ENCODE measurements at places on chromosomes 1 and 21.

DNA sequence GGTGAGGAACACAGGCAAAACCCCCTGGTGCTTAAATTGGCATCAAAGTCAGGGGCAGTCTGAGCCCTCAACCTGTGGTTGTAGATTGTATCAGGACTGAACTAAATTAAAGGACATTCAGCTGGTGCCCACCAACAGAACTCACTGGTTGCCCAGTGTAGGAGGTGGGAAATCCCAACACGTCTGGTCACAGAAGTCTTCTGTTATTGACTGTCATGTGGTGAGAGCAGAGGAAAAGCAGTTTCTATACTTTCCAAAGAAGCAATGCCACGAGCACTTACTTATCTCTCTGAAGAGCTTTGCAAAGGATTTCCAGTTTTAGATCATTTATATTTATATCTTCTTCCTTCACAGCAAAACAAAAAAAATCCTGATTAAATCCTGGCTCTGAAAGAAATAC lies 15.0 kb upstream of the ACTA1 start:
- no peak for DNase-seq

- DNase-seq = no peak
These were observed 181.5 kb downstream of the GABPA start for GRCh38 chr21:25916226-25916625.

- no peak for DNase-seq
These were observed 5.1 kb upstream of the TFAP2E start for GRCh38 chr1:35567947-35568558.

- DNase-seq = no peak
These were observed 585.4 kb upstream of the PLXNA2 start for GRCh38 chr1:208829595-208829994.

DNA sequence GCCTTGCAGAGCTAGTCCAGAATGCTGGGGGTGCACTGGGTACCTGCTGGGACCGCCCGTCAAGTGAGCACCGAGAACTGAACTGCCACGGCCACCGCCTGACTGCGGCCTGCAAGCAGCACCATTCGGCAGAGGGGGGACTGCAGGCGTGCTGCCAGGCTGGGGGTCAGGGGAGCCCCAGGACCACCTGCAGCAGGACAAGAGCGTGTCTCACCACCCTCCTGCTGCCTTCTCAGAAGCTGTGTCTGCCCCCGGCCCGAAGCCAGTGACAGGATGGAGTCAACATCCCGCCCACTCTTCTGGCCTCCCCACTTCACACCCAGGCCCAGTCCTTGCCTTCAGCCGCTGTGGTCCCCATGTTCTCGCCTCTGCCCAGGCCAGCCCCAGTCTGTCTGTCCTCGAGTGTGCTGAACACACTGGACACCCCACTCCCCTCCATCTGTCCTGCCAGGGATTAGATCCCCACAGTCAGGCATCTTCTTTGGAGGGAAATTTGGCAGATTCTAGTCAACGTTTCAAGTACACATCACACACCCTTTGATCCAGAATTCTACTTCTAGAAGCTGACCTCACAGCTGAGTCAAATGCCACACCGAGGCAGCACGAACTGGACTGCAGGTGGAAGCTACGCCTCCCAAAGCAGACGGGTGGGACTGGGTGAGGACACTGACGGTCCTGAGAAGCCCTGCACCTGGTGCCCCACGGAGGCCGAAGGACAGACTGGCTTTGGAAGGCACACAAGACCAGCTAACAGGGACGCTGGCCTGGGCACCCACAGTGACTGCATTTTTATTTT lies 26.0 kb downstream of the PTTG1IP start:
- no peak for DNase-seq

DNA sequence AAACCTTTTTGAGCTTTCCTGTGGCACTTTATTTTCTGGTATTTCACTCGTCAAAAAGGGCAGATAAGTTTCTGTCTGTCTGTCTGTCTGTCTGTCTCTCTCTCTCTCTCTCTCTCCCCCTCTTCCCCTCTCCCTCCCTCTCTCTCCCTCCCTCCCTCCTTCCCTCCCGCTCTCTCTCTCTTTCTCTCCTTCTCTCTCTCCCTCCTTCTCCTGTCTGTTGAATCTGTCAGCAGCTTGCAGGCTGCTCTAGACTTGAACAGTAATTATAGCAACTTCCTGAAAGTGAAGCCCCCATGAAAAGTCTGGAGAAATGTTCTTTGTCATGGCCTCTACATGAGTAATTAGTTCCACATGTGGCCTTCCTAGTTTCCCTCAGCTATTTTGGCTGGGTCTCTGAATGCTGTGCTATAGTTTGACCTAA lies 275.2 kb upstream of the C1orf105 start:
- no peak for DNase-seq

- DNase-seq = no peak
These were observed 16.5 kb downstream of the S100A6 start for GRCh38 chr1:153519242-153519641.

DNA sequence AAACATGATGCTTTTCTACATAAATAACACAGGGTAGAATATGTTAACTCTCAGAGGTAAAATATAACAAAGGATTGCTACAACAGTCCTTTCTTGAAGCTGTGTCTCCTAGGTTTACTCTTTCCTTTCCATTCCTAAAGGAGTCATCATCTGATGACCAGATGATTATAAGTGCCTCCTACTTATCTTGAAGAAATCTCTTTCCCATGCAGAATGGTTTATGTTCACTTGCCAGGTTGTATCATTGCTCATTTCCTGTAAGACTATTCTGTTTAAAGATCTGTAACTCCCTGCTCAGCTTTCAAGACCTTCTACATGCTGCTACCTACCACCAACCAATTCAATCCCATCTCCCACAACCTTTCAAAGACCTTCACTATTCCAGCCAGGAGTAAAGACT lies 51.5 kb upstream of the PTCH2 start:
- no peak for DNase-seq

- DNase-seq = no peak
These were observed 7.1 kb downstream of the BECN2 start for GRCh38 chr1:241964550-241965282.

DNA sequence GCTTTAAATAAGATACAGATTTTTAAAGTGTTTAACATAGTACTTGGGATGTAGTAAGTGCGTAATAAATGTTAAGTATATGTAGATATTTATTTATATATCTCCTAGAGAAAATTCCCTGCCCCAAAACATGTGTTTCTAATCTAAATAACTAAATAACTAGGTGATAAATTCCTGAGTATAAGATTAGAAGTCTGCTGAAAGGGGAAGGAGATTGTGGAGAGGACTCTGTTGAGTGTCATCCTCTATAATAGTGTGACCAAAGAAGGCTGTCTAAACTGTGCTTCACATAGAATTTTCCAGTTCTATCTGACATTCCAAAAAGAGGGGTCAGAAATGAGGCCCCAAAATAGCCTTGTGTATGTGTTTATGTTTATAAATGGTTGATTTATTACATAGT lies 590.5 kb upstream of the ADAMTS5 start:
- no peak for DNase-seq

GRCh38 chr1:65266476-65266875 lies 42.9 kb upstream of the DNAJC6 start:
- no peak for DNase-seq

All from CD4-positive, alpha-beta T cell treated with Interferon gamma for 1 hour (primary cell).